NCI-H1694 (cell line): ENCODE measurements at places on chromosomes 6 and 20.

GRCh38 chr20:41392871-41393704 lies 26.5 kb upstream of the EMILIN3 start:
- DNase-seq = no peak

DNA sequence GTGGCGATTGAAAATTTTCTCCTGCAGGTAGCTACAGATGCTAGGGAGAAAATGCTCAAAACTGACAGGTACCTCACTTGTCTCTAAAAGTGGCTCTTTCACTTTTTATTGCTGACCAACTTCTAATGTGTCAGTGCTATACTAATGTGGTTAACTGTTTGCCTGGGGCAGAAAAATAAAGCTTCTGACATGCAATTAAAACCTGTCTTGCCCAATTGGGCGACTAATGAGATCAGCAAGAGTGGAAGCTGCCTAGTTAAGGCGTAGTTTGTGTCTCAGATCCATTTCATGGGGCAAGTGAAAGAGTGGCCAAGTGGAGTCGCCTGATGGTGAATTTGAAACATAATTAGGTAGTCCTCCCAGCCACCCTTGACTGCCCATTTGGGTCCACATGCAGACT lies 193.3 kb downstream of the TSHZ2 start:
- DNase-seq = no peak

DNA sequence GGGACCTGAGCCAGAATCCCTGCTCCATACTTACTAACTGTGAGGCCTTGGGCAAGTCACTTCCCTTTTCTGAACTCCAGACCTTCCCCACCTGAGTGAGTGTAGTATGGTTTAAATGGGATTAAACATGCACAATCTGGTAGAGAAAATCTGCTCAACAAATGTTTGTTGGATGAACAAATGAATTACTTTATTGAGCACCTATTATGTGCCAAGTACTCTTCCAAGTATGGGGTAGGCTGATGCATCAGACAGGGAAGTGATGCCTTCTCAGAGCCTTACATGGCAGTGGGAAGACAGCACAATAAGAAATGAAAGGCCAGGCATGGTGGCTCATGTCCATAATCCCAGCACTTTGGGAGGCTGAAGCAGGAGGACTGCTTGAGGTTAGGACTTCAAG lies 15.0 kb upstream of the LBP start:
- no peak for DNase-seq

GRCh38 chr6:37618916-37619590 lies 78.6 kb downstream of the MDGA1 start:
- no peak for DNase-seq

- no peak for DNase-seq
Observed at GRCh38 chr6:125718109-125718508, 31.3 kb upstream of the HEY2 start.

GRCh38 chr6:159758031-159759001 lies 3.5 kb upstream of the ACAT2 start:
- no peak for DNase-seq

- no peak for DNase-seq
Observed at GRCh38 chr20:59598625-59599310, 5.6 kb upstream of the PHACTR3 start.

DNA sequence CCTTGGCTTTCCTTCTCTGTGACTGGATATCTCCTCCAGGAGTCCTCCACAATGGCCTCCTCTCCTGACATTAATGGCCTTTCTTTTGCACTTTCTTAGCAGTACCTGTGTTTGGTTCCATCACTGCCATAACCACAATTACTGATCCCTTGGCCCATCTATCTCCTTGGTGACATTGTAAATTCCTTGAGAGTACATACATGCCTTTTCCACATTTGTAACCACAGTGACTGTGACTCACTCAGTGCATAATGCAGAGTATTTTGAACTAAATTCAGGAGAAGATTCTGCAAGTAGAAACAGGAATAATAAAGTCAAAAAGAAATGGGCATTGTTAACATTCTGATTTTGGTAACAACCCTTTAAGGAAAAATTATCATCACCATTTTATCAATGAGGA lies 197.2 kb upstream of the SOX4 start:
- no peak for DNase-seq

- no peak for DNase-seq
Observed at GRCh38 chr20:57394121-57395082, 3.2 kb downstream of the RBM38 start.

DNA sequence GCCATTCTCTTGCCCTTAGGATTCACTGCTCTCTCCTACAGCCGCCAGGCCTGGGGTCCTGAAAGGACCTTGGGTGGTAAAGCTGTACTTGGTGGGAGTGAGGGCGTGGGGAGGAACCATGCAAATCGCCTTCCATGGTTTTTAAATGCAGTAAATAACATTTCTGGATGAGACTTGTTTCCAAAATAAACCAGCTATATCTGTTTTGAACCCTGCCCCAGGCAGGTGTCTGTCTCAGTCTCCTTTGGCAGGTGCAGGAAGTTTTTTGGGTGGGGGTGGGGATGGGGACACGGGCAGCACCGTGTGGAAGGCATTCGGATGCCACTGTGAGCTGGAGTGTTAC lies 14.3 kb downstream of the ITPA start:
- no peak for DNase-seq

DNA sequence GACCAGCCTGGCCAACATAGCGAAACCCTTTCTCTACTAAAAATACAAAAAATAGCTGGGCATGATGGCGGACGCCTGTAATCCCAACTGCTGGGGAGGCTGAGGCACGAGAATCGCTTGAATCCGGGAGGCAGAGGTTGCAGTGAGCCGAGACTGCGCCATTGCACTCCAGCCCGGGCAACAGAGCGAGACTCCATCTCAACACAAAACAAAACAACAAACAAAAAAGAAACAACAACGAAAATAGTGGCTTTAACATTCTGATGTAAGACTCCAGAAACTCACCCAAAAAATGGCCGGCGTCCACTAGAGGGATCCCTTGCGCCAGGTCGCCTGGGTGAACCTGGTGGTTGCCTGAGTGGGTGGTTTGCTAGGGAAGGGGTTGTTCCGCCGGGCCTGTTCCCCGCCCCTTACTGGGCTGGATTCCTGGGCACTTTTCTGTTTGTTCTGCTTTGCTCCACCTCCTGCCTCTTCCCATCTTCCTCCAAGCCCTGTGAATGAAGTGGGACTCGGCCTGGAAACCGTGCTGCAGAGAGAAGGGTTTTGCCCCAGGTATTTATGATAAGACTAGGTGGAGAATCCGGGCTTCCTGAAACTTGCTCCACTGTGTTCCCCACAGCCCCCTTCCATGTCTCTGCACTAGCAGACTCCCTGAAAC lies 1.5 kb downstream of the PABPC1L start:
- DNase-seq = no peak

- DNase-seq = no peak
Observed at GRCh38 chr6:73109659-73110058, 115.6 kb downstream of the KHDC1L start.

DNA sequence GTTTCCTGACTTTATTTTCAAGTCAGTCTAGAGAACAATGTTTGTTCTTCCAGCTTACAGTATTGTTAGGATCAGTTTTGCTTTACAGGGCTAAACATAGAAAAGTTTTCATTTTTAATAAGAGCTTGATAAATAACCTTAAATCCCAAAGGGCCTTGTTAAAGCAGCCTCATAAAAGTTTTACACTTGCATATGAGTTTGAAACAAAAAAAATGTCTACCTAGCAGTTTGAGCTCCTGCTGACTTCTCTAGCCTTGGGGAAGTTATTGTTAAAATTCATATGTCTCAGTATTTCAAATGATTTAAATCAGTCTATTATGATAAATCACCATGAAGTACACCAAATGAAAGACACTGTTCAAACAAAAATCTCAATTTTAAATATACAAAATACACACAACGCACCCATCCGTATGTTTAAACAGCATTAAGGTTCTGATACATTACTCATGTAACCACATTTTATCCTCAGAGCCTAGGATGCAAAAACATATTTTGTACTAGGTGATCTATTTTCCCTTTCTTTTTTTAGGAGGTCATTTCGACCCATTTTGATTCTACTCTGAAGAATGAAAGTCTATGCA lies 87.2 kb downstream of the UBE3D start:
- DNase-seq = no peak

- no peak for DNase-seq
Observed at GRCh38 chr6:108710551-108710950, 137.7 kb upstream of the ARMC2 start.

GRCh38 chr6:8159966-8160365 lies 57.6 kb upstream of the EEF1E1 start:
- no peak for DNase-seq

- DNase-seq = no peak
Observed at GRCh38 chr6:45746046-45746445, 269.6 kb downstream of the CLIC5 start.

DNA sequence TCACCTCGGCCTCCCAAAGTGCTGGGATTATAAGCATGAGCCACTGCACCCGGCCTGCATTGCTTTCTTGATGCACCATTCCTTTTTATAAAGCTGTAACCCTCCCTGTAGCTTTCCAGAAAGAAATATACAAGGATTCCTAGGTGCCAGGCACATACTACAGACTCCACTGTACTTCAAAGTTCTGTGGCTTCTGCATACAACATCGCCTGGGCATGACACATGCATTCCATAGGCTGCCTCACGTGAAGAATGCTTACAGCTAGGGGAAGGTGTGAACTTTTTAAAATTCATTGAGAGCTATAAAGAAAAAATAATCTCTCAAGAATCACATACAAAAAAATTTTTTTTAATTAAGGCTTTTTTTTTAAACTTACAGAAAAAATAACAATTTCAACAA lies 50.2 kb downstream of the TRAM2 start:
- DNase-seq = no peak

DNA sequence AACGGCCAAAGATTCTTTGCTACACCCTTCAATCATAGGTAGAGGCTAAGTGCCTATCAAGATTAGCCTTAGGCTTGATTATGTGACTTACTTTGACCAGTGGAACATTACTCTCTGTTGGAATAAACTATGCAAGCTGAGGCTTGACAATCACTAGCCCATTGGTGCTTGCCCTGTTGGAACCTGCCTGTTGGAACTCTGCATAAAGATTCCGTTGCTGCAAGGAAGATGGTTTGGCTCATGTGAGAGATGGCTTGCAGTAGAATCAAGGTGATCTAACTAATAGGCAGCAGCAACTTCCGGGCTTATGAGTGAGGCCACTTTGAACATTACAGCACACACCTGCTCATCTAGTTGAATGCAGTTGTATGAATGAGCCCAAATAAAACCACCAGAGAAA lies 227.7 kb upstream of the TSHZ2 start:
- no peak for DNase-seq

- peak; percentile 16 for DNase-seq
Observed at GRCh38 chr20:49916146-49917002, 1.0 kb upstream of the SPATA2 start.

GRCh38 chr20:36061754-36062153 lies 92.8 kb upstream of the EPB41L1 start:
- peak; percentile 61 for DNase-seq

- no peak for DNase-seq
Observed at GRCh38 chr20:24735263-24735662, 213.8 kb upstream of the CST7 start.

GRCh38 chr6:113645986-113646385 lies 211.2 kb upstream of the MARCKS start:
- DNase-seq = no peak

GRCh38 chr6:62775427-62776022 lies 435.7 kb upstream of the FKBP1C start:
- DNase-seq = no peak

GRCh38 chr20:43252761-43253160 lies 63.1 kb upstream of the PTPRT start:
- DNase-seq = no peak

- no peak for DNase-seq
Observed at GRCh38 chr6:139323511-139324300, 31.9 kb upstream of the TXLNB start.

GRCh38 chr6:158005626-158006180 lies 24.0 kb downstream of the SYNJ2 start:
- no peak for DNase-seq

DNA sequence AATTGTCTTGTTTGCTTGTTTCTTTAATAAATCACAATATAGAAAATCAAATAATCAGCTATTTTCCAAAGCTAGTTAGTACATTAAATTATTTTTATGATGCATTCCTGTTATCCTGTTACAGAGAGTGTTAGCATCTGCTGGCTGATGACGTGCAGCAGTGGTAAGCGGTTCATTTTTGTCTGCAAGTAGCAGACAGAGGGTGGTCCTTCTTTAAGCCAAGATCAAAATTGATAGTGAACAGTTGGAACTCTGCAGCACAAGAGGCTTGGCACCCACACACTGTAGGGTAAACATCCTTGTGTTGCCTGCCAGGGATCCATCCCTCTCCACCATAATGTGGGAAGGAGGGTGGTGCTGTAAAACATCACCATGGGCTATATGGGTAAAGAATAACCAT lies 158.3 kb downstream of the FRK start:
- no peak for DNase-seq

GRCh38 chr20:24970754-24971153 lies 21.7 kb downstream of the CST7 start:
- no peak for DNase-seq

- DNase-seq = no peak
Observed at GRCh38 chr6:21246075-21246474, 347.5 kb upstream of the SOX4 start.

- no peak for DNase-seq
Observed at GRCh38 chr20:59933296-59933848, at the start of gene SYCP2. Gene SYCP2 (minus strand): TSS chr20:59933637. CDS start chr20:59922413, 11,224 bp downstream.

DNA sequence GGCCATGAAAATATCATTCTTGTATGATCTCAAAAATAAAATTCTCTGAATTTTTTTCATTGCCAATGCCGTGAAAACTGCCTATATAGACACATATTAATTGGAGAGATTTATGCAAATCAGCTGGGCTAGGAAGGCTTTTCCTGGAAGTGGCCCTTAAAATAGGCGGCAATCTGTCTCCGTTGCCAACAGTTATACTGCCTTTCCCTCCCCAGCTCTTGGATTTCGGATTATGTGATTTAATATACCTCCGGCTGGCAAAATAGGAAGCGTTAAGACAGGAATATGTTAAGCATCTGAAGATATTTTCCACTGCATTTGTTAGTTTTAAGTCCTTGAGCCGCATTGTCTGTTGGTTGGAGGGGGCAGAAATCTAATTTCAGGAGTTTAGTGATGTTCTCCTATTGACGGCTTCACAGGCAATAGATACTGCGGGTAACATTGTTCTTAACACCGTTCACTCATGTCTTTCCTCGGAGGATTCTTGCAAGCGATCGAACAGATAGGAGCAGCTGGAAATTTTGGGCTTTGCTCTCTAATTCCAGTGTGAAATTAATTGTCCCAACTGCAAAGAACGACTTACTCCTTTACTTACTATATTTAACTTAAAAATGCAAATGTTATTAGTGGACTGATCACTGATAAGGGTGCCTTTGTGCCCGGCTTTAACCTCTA lies 113.3 kb downstream of the LINC00237 start:
- no peak for DNase-seq

- DNase-seq = no peak
Observed at GRCh38 chr6:3560211-3560610, 103.4 kb upstream of the SLC22A23 start.

GRCh38 chr6:72769459-72770125 lies 147.7 kb downstream of the KCNQ5 start:
- no peak for DNase-seq

- no peak for DNase-seq
Observed at GRCh38 chr6:65248101-65248610, 458.9 kb downstream of the EYS start.

GRCh38 chr20:40046703-40047102 lies 642.3 kb downstream of the MAFB start:
- DNase-seq = no peak
